ENCODE measurements at places on chromosomes 7 and 10.
A peak's percentile ranks its signal among the peaks of the same experiment; 100 is the strongest.

DNA sequence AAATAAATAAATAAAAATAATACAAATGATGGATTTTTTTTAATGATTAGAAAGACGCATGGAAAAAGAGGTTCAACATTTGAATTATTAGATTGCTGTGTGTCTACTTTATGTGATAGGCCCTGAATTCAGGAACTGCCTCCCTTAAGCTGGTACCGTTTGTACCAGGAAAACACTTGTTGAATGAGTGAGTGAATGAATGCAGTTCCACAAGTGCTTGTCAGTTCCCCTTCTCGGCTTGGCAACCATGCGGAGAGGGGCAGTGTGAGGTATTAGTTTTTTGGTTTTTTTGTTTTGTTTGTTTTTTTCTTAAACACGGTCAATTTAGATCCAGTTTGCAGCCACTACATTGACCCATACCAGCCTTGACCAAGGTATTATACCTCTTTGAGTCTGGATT, 2.1 kb upstream of the DPY19L1 start:
- no peak for DNase-seq

DNA sequence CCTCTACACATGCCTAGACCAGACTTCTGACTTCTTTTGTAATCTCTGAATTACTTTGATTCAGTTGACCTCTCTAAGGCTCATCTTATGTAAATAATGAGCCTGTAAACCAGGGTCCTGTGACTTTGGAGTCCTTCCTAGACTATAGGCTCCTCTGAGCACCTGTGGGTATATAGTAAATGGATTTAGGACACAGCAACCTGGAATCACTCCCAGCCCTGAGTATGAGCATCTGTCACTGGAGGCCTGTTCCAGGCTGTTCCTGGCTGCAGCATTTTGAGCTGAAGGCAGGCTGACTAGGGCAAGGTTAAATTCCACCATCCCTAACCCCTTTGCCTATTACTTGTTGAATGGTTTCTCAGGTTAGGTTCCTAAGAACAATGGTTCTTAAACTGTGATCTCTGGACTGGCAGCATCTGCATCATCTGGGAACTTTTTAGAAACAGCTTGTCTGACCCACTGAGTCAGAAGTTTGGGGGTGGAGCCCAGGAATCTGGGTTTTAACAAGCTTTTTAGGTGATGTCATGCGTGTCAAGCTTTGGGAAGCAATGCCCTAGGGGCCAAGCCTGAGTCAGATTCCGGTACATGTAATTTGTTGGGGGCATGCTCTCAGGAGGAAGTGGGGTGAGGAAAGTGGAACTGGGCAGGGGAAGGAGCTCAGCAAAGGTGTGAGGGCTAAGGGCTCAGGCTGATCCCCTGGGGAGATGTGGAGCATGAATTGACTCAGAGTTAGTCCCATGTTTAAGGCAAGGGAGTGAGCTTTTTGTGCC, 28.2 kb downstream of the MINDY4 start:
- peak; percentile 81 for DNase-seq

GRCh38 chr10:14686356-14686755, 88.3 kb downstream of the FAM107B start:
- no peak for DNase-seq

DNA sequence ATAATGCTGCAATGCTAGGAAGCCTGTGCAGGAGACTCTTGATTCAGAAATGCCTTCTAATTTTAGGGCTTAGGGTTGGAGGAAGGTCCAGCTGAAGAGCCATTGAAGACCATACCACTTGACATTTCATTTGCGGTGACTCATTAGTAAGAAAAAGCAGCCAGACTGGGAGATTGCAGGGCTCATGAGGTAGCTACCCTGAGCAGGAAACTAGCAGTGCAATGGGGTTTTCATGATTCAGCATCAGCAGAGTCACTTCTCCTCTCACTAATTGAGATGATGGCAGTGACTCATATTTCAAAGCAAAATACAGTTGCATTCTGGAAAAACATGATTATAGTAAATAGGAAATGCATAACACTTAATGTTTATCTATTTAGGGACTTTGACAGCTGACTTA, 434.1 kb downstream of the DNAJB9 start:
- DNase-seq = no peak

DNA sequence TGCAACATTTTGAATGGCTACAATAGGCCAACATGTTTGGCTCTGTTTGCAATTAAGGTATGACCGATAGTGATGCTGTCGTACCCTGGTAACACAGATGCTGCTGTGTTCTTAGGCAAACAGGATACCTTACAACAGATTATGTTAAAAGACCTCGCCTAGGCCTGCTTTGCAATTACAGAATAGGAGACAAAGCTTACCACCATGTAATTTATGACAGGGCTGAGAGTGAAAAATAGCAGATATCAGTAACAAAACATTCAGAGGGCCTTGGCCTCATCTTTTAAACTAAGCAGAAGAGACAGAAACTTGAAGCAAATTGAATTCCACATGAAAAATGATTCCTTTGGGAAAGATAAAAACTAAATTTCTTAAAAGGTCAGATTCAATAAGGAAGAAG, 29.4 kb upstream of the ABLIM1 start:
- DNase-seq = no peak

DNA sequence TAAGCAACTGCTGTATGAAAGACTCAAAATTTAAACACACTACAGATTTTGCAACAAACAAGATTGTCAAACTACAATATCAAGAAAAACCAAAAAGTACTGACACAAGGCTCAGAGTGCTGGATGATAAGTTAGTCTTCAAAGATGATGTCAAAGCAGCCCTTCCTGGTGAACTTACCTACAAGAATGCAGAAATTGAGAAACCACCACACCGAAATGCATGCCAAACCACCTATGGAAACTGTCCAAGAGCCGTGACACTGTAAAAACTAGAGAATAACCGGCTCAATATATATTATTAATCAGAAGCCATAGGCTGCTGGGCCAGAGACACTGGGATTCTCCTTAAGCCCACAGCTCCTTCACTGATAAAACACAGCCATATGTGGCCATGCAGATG, 25.3 kb downstream of the DENND11 start:
- no peak for DNase-seq

DNA sequence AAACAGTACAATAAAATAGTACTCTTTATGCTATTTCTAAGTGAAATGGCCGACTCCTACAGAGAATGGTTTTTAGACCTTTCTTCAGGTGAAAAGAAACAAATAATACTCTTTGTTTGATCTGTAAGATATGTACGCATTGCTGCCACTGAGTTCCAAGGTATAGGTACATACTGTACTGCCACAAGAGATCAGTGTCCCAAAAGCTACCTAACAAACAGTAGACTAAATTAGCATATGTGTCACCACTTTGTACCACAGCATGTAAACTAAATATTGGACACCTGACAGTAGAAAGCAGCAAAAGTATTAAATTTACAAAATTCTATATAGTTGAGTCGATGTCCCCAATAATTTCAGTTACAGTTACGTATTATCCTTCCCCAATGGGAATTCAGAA, 14.4 kb downstream of the MTPN start:
- DNase-seq = no peak

DNA sequence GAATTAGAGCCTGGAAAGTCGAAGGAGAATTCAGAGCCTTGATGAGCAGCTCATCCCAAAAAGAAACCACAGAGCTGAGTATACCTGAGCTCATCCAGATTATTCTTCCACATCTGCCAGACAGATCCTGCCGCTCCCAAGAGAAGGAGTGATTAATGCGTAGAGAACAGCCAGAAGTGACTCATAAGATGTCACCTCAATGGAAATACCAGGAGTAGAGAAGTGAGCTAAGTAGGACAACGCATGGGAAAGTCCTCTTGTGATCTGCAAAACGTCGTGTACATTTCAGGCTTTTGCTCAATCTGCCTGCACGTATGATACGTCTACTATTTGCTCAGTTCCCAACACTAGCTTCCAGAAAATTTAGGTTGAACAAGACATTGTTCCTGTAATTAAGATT, 230.5 kb upstream of the AUTS2 start:
- DNase-seq = no peak

- DNase-seq = no peak
These were observed 42.3 kb downstream of the MINPP1 start for GRCh38 chr10:87546971-87547413.

GRCh38 chr7:116218051-116218645, 7.8 kb downstream of the TES start:
- no peak for DNase-seq

DNA sequence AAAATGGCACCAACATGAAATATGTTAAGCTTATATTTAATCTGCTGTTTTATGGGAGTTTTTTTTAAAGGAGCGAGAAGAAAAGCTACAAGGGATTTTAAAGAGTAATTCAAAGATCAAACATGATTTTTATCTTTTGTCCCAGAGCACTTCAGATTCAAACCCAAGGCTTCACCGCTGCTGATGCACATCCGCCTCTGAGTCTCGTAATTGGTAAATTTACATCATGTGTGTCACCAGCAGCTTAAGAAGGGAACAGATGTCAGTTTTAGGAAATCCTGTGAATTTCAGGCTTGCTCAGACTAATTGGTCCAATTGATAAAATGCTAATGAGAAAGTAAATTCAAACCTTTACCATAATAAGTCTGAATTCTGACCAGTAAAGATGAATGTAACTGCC, 406.3 kb downstream of the GFRA1 start:
- DNase-seq = no peak

GRCh38 chr10:113997428-113997827, 46.2 kb upstream of the ADRB1 start:
- DNase-seq = no peak

GRCh38 chr7:130189343-130189742, 15.9 kb downstream of the TMEM209 start:
- no peak for DNase-seq

DNA sequence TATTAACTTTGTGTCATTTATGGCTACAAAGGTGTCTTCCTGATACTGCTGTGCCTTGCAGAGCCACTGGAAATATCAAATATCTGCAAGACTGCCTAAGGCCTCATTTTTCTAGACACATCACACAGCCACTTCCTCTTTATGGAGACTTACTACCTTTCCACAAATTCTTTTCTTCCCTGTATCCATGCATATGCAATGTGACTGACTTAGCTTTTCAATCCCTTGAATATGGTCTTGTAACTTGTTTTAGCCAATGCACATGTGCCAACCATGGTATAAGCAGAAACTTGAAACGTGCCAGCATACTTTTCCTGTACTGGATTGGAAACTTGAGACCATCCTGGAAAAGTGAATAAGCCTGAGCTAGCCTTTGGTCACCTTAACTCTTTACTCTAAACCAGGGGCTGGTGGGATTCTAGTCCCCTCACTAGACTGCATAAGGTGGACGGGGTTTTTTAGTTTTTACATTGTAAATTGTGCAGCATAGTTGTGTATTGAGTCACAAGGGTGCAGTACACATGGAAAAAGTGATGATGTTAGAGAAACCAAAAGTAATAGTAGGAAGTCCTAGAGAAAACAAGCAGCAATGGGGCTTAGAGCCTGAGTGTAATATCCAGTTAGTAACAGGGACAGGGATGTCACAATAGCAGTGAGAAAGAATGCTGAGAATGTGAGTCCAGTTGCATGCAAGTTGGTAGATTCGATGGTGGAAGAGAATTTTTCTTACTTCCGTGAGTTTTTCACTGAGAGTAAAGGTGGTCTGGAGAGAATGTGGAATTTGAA, 879.5 kb downstream of the SORCS1 start:
- DNase-seq = no peak

DNA sequence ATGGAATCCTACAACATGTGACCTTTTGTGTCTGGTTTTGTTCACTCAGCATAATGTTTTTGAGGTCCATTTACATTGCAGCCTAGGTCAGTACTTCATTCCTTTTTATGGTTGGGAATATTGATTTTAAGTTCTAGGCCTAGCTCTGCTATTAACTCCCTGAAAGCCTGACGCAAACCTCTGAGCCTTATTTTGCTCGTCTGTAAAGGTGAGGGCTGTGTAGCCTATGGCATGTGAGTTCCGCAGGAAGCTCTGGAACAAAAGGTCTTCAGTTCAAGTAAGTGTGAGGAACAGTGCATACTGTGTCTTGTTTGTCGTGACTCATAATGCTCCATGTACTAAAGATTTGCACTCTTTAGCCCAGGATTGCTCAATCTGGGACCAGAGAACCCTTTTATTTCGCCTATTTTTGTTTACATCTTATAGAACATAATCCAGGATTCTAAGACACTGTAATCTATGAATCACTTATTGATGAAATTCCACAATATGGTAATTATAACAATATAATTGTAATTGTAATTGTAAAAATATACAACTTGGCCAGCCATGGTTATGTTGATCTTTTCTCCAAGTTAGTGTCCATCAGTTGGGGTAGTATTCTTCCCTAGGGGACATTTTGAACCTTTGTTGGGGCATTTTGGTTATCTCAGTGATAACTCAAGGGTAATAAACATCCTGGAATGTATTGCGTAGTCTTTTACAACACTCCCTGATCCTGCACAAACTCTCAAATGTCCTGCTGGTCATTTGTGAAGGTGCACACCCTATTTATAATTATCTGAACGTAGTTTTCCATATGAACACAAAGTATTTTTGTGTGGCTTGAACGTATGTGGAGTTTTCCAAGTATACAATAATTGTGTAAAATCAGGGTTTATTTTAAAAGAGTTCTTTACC, 184.7 kb downstream of the VTI1A start:
- DNase-seq = no peak

GRCh38 chr7:142583446-142583845, 165.8 kb upstream of the PRSS1 start:
- no peak for DNase-seq

DNA sequence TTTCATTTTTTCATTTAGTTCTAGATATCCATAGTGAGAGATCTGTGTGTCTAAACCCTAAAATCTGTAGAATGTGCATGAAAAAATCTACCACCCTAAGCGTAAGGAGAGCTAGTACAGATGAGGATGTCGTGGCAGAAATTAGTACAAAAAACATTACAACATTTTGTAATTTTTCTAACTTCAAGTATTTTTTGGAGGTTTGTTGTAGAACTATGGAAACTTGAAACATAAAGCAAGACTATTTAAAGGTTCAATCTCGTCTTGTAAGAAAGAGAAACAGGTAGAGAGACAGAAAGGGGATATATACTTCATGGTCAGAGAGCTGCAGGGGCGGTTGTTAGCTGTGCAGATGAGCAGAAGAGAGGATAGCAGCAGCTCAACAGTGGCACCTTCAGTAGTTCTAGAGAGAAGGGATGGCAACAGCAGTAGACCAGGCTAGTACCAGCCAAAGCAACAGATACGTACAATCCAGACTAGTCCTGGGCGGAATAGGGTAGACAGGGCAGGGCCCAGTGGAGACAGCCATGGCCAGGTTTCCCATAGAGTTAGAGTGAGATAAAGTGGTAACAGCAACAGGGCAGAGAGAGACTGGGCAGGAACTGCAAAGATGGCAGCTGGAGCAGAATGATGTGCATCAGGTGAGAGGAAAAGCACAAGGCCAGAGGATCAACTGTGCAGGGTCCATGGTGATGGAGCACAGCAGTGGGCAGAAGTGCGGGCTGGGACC, 145.2 kb downstream of the FRMD4A start:
- DNase-seq = no peak

GRCh38 chr7:30730996-30731395, 20.9 kb upstream of the INMT start:
- no peak for DNase-seq

GRCh38 chr10:33509231-33509831, 174.9 kb upstream of the NRP1 start:
- DNase-seq = peak; percentile 27

GRCh38 chr7:105130048-105130447, 116.0 kb downstream of the KMT2E start:
- DNase-seq = no peak

GRCh38 chr7:80868566-80868965, 50.3 kb downstream of the SEMA3C start:
- no peak for DNase-seq

Data from thoracic aorta (tissue), 2 donors.